ENCODE measurements at places on chromosomes 6 and 20. TPM values are rescaled to one million over a fixed set of nuclear protein-coding genes. Genes with fewer than 3 reads are reported as not detected.

GRCh38 chr6:141956046-141956761 lies 176.5 kb upstream of the GJE1 start:
- DNase-seq, result no peak

GRCh38 chr6:13261464-13261994 lies 66.8 kb downstream of the TBC1D7 start:
- DNase-seq, result no peak

GRCh38 chr6:40754461-40755045 lies 167.4 kb upstream of the LRFN2 start:
- DNase-seq, result no peak

- DNase-seq, result no peak
Observed at GRCh38 chr6:8536122-8536521, 100.8 kb upstream of the SLC35B3 start.

ZNF311 gene
- total RNA-seq, result 5.5 TPM

GRCh38 chr20:60300374-60300773 lies 342.2 kb downstream of the CDH26 start:
- DNase-seq, result no peak

GRCh38 chr6:164415832-164416563 lies 893.4 kb downstream of the C6orf118 start:
- DNase-seq, result no peak

GRCh38 chr6:100121854-100122609 lies 128.0 kb upstream of the MCHR2 start:
- DNase-seq, result no peak

Data from cerebellum (tissue), 4 donors.